ENCODE measurements at places on chromosomes 3 and 15.

GRCh38 chr3:133038089-133038730 is at the start of gene TMEM108:
TMEM108 (plus strand) TSS chr3:133038391.
- H3K36me3 ChIP-seq: no peaks in the 10 kb centered on the region
- DNase-seq: peak; percentile 16
- H3K27ac ChIP-seq: no peak within 1 kb of the TSS
- no peaks in the 10 kb centered on the region for H3K4me1 ChIP-seq
- no peak within 1 kb of the TSS for H3K4me3 ChIP-seq

DNA sequence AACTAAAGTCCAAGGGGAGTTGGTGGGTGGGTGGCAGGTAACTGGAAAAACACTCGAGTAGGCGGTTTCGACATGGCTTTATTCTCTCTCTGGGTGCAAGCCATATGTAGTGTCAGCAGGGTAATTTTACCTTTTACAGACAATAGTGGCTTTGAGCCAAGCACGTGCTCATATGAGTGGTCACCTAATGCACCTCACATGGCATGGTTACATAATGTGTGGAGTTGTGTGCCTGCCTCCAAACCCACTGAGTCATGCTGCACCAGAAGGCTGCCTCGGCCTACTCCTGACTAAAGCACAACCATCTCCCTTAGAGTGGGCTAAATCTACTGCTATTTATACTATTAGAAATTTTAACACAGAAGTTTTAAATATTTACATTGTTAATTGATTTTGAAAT is 16.5 kb downstream of the CCRL2 start:
- H3K4me3 ChIP-seq: no peak overlapping the region
- no peaks in the 10 kb centered on the region for H3K36me3 ChIP-seq
- H3K27me3 ChIP-seq: no peaks in the 10 kb centered on the region

GRCh38 chr15:69526081-69527061 is 73.8 kb downstream of the RPLP1 start:
- DNase-seq: no peak
- H3K36me3 ChIP-seq: no peaks in the 10 kb centered on the region
- H3K4me3 ChIP-seq: no peak overlapping the region
- peaks cover 5% of the 10 kb centered on the region for H3K27me3 ChIP-seq

DNA sequence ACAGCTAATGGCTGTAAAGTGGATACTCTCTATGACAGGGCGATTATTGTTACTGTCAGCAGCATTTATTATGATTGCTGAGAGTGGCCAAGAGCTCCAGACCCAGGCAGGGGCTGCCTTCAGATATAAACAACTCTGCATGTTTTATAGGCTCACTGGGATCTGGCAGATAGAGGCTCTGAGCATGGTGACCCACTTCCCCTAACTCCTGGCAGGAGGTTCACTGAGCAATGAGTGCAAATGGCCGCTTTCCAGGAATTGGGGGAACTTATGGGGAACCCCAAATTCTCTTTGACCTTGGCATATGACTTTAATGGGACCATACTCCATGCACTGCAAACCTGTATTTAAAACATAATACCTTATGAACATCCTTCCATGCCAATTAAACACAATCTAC is 59.0 kb downstream of the SCN5A start:
- no peak overlapping the region for H3K27ac ChIP-seq
- no peak for DNase-seq
- no peak overlapping the region for H3K4me3 ChIP-seq
- no peaks in the 10 kb centered on the region for H3K4me1 ChIP-seq
- no peaks in the 10 kb centered on the region for H3K36me3 ChIP-seq

DNA sequence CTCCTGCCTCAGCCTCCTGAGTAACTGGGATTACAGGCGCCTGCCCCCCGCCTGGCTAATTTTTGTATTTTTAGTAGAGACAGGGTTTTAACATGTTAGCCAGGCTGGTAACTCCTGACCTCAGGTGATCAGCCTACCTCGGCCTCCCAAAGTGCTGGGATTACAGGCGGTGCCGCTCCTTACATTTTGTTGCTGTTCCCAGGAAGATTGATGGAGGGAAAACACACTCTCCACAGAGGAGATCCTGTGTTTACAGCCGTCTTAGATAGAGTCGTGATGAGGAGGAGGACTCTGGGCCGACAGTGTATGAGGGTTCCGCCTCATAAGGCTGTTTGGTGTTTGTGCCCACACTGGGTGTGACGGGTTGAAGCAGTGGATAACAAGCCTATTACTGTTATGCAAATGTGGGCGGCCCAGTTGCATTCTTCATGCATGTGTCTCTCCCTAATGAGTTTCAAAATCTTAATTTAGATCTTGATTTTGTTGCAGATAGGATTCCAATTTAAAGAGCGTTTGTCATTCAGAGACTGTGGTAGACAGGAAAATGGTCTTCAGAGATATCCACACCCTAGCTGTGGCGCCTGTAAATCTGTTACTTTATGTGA is 60.0 kb downstream of the APBA2 start:
- no peaks in the 10 kb centered on the region for H3K36me3 ChIP-seq
- DNase-seq: no peak
- no peak overlapping the region for H3K4me3 ChIP-seq
- no peaks in the 10 kb centered on the region for H3K27me3 ChIP-seq

DNA sequence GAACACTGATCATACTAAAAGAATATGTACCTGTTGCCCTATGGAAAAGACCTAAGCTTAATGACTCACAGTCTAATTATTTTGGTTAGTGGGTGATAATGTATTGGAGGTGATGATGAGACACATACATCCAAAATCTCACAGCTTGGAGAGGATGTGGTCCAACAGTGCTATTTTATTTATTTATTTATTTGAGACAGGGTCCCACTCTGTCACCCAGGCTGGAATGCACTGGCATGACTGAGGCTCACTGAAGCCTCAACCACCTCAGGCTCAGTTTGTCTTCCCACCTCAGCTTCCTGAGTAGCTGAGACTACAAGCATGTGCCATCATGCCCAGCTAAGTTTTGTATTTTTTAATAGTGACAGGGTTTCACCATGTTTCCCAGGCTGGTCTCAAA is 35.0 kb downstream of the LPP start:
- H3K27me3 ChIP-seq: no peaks in the 10 kb centered on the region
- DNase-seq: no peak

DNA sequence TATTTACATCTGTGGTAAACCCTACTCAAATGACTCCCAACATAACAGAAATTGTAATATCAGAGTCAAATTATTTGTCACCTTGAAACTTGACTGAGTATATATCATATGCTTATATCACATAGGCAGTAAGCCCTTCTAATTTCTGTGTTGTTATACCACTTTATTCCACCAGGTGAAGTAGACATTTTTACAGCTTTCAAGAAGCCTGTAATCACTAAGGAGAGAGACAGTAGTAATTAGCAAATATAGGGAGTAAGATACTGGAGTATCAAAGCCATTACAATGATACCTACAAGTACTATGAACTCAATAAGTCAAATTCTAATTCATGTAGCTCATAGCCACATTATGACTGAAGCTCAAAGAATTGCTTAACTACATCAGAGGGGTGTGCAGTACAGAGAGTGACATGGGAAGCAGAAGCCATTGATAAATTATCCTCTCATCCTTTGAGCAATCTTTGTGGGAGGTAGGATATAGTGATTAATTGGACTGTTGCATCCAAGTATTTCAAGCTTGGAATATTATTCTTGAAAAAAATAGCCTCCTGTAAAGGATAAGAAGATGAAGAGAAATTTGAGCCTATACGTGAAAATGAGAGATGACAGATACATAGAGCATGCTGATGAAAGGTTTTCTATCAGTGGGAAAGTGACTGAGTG is 1005.9 kb downstream of the ZPLD1 start:
- no peaks in the 10 kb centered on the region for H3K4me1 ChIP-seq
- H3K27ac ChIP-seq: no peak overlapping the region
- no peaks in the 10 kb centered on the region for H3K27me3 ChIP-seq

DNA sequence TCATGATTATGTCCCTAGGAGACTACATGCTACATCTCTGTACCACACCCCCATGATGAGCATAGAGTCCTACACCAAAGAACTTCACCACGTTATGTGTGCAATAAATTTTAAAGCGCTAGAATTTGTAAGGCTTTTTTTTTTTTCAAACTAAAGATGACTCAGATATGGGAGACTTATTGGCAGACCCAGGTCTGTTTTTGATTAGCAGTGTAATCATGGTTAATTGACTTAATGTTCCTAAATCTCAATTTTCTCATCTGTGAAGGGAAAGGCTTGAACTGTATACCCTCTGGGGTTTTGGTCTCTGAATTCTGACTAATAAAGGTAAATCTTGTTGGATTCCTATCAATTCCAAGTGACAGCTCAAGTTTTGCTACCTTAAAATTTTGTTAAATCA is 26.4 kb downstream of the ABI3BP start:
- no peaks in the 10 kb centered on the region for H3K4me1 ChIP-seq
- H3K4me3 ChIP-seq: no peak overlapping the region
- H3K27ac ChIP-seq: no peak overlapping the region
- H3K27me3 ChIP-seq: no peaks in the 10 kb centered on the region
- no peak for DNase-seq
- no peaks in the 10 kb centered on the region for H3K36me3 ChIP-seq

- H3K27me3 ChIP-seq: peaks cover 26% of the 10 kb centered on the region
- no peak for DNase-seq
- no peaks in the 10 kb centered on the region for H3K4me1 ChIP-seq
- H3K27ac ChIP-seq: no peak overlapping the region
- no peak overlapping the region for H3K4me3 ChIP-seq
- no peaks in the 10 kb centered on the region for H3K36me3 ChIP-seq
Observed at GRCh38 chr15:83449937-83450506, 2.9 kb downstream of the SH3GL3 start.

DNA sequence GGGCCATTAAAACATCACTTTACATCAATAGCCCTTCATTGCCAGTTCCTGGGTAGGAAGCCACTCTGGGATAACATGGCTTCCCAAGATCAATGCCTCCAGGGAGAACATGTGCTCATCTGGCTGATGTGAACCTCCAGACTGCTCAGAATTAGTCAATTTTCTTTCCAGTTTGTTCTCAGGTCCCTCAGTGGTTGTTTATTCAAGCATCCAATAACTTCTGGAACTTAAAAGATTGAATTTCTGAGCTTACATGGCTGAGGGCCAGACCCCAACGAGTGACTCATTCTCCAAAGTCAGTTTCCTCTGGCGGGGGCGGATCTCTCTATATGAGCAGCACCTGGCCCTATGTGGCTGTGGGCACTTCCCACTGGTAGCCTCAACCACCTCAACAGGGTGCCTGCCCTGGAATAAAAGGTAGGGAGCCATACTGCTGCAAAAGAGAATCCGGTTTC is 34.0 kb downstream of the LYZL4 start:
- no peak overlapping the region for H3K4me3 ChIP-seq
- H3K36me3 ChIP-seq: no peaks in the 10 kb centered on the region
- no peaks in the 10 kb centered on the region for H3K4me1 ChIP-seq
- no peaks in the 10 kb centered on the region for H3K27me3 ChIP-seq
- DNase-seq: no peak

DNA sequence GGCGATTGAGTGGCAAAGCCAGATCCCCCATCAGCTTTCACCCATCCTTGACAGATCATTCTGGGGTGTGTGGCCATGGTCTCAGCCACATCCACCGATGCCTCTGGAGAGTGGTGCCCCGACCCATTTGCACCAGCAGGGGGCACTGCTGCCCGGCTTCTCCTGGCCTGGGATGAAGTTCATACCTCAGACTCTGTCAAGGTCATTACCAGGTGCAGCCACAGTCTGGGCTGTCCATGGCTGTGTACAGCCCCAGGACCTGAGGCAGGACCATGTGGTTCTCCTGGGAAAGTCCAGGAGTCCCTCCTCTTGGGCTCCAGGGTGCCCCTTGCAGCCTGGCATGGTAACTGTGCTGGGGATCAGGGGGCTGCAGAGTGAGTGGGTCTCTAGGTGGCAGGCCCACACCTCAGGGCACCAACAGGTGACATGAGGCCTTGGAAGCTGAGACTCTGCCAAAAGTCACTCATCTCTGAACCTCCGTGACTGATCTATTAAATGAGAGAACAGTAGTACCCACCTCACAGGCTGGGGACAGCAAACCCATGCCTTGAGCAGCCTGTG is 67.2 kb downstream of the CACNA2D2 start:
- H3K4me1 ChIP-seq: no peaks in the 10 kb centered on the region
- H3K4me3 ChIP-seq: no peak overlapping the region
- H3K27ac ChIP-seq: no peak overlapping the region
- peak; percentile 83 for DNase-seq
- no peaks in the 10 kb centered on the region for H3K27me3 ChIP-seq

DNA sequence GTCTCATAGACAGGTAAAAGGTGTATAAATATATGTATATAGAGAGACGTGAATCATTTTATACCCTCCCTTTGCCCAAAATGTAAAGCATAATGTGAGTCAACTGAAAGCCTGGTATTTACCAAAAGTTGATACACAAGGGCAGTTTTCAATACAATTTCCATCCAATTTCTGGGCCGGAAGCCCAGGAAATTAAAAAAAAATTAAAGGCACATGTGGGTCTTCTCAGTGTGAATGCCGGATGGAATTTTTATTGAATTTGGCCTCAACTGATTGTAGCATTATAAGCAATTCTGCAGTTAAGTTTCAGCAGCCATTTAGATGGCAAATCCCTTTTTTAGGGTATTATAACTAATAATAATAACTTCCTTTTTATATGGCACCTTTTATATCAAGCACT is 3.3 kb upstream of the CNTN3 start:
- DNase-seq: no peak
- no peak overlapping the region for H3K4me3 ChIP-seq
- no peaks in the 10 kb centered on the region for H3K4me1 ChIP-seq
- H3K27ac ChIP-seq: no peak overlapping the region

DNA sequence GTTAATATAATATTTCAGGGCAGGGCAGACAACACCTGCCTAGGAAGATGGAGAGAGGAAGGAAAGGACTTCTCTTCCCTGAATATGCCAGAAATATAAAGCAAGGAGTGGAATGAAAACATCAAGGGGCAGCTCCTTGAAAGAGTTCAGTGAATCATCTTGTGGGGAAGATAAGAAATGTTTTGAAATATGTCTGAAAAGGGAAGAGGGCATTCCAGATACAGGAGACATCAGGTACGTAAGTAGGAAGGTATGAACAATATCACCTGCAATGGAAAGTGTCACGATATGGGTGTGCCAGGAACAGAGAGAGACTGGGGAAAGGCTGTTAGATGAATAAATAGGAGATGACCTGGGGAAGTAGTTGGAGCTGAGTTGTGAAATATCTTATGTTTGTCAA is 75.8 kb upstream of the WDR72 start:
- no peak for DNase-seq
- H3K27ac ChIP-seq: no peak overlapping the region
- peaks cover 34% of the 10 kb centered on the region for H3K4me1 ChIP-seq
- no peaks in the 10 kb centered on the region for H3K36me3 ChIP-seq
- no peak overlapping the region for H3K4me3 ChIP-seq
